A549 treated with CpdA at 1 μM for 4 hours (cell line): ENCODE measurements at places on chromosomes 3 and 15. TPM values are rescaled to one million over a fixed set of nuclear protein-coding genes. Genes with fewer than 3 reads are reported as not detected.

The CCDC54 gene
- not detected in 5 replicates for total RNA-seq

The SNTN gene
- not detected in 5 replicates for total RNA-seq

The SPSB4 gene
- total RNA-seq: 0.15 to 0.24 TPM (median 0.18 TPM) in 4 of 5 replicates, not detected in the other

The KLHL24 gene
- total RNA-seq: 6.0 to 10.8 TPM (median 6.8 TPM) in 5 replicates

The NEK10 gene
- total RNA-seq: 0.84 to 1.5 TPM (median 1.2 TPM) in 5 replicates

The SLC24A5 gene
- total RNA-seq: not detected in 5 replicates

The GSK3B gene
- total RNA-seq: 25.4 to 33.4 TPM (median 30.7 TPM) in 5 replicates

The TTLL13 gene
- 0.22 to 1.1 TPM (median 0.47 TPM) in 5 replicates for total RNA-seq

The GHSR gene
- not detected in 5 replicates for total RNA-seq

The TRAT1 gene
- total RNA-seq: not detected in 5 replicates

The ACSBG1 gene
- total RNA-seq: 0.21 to 0.41 TPM (median 0.31 TPM) in 5 replicates

The RBP2 gene
- total RNA-seq: not detected in 5 replicates
